ENCODE measurements at places on chromosomes 6 and 20. TPM values are rescaled to one million over a fixed set of nuclear protein-coding genes. Genes with fewer than 3 reads are reported as not detected.

DNA sequence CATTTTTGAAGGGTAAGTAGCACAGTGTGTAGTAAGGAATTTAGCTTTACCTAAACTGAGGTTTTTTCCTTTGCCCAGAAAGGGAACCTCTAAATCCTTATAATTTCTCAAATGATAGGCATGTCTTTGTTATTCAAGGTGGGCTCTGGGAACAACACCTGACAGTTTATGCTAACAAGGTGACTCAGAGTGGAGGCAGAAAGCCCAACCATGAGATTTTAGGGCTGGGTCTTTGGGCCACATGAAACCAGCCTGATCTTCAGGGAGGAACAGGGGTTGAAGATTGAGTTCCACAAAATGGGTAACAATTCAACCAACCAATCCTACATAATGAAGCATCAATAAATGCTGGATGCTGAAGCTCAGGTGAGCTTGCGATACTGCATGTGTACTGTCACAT, 46.6 kb downstream of the PRSS35 start:
- no peak for DNase-seq
- H3K36me3 ChIP-seq = no peaks in the 10 kb centered on the region
- no peak overlapping the region for H3K27ac ChIP-seq
- no peaks in the 10 kb centered on the region for H3K27me3 ChIP-seq

DNA sequence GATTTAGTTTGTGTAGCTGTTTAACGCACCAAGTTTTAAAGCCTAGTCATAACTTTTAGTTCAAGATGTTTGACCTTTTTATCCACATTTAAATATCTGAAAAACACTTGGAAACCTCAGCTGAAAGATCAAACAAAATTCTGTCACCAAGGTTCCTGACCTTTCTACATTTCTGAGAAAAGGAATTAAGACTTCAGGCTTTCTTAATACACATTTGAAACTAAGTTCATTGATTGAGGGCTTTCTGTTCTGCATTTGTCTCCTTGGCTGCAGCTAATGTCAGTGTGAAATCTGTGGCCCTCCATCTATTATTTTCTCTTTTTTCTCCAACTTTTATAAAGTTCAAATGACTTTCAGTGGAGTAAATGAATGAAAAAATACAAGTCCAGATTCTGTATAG, 22.7 kb upstream of the FBXL4 start:
- no peak overlapping the region for H3K4me3 ChIP-seq
- no peak for DNase-seq
- H3K27me3 ChIP-seq = no peaks in the 10 kb centered on the region

DNA sequence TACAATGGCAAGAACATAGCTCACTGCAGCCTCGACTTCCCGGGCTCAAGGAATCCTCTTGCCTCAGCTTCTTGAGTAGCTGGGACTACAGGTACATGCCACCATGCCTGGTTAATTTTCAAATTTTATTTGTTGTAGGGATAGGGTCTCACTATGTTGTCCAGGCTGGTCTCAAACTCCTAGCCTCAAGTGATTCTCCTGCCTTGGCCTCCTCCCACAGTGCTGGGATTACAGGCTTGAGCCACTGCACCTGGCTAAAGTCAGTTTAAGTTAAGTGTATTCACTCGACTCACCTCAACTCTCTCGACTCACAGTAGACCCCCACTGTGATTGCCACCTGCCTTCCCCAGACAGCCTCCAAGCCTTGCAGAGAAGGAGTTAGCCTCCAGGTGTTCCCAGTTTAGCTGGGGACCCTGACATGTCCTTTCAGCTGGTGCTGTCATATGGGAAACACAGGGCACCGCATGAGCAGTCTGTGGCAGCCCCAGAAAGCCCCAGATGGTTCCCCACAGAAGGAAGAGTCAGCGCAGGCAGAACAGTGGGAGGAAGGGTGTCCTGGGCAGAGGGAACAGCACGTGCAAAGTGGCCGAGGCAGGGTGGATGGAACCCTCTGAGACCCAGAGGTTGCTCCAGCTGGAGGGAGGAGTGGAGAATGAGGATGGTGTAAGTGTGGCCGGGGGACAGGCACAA, 40.4 kb downstream of the CEBPB start:
- no peak overlapping the region for H3K27ac ChIP-seq
- no peaks in the 10 kb centered on the region for H3K36me3 ChIP-seq
- no peaks in the 10 kb centered on the region for H3K27me3 ChIP-seq
- H3K4me3 ChIP-seq = no peak overlapping the region
- peaks cover 10% of the 10 kb centered on the region for H3K4me1 ChIP-seq
- DNase-seq = no peak

DNA sequence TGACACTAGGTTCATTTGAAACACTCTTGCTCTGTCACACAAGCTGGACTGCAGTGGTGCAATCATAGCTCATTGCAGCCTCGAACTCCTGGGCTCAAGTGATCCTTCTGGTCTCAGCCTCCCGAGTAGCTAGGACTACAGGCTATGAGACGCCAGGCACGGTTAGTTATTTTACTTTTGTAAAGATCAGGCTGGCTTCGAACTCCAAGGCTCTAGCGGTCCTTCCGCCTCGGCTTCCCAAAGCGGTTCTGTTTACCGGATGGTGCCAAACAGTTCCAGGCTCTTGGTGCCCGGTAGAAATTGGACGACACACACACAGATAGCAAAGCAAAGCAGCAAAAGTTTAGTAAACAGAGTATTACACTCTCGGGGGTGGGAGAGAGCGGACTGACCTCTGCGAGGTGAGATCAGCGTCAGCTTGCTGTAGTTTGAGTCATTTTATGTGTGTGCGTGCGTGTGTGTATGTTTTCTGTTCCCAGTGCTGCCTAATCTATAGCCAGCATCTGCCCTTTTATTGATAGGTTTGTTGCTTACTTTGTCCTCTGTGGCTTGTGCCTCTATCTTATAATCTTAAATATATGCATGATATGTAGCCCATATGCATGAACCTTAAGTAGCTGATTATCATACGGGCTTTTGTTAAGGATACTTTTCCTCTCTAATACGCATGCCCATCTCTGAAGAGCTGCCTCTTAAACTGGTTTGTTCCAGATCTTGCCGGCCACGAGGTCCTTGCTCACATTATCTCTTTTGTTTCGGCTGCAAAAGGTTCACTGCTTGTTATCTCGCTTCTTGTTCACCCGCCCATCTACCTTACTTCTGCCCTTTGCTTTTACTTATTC, 75.2 kb downstream of the OR2B2 start:
- peak overlapping the region; percentile 93 for H3K27ac ChIP-seq
- H3K4me3 ChIP-seq = peak overlapping the region; percentile 64
- no peaks in the 10 kb centered on the region for H3K36me3 ChIP-seq
- DNase-seq = peak; percentile 72
- no peaks in the 10 kb centered on the region for H3K27me3 ChIP-seq

DNA sequence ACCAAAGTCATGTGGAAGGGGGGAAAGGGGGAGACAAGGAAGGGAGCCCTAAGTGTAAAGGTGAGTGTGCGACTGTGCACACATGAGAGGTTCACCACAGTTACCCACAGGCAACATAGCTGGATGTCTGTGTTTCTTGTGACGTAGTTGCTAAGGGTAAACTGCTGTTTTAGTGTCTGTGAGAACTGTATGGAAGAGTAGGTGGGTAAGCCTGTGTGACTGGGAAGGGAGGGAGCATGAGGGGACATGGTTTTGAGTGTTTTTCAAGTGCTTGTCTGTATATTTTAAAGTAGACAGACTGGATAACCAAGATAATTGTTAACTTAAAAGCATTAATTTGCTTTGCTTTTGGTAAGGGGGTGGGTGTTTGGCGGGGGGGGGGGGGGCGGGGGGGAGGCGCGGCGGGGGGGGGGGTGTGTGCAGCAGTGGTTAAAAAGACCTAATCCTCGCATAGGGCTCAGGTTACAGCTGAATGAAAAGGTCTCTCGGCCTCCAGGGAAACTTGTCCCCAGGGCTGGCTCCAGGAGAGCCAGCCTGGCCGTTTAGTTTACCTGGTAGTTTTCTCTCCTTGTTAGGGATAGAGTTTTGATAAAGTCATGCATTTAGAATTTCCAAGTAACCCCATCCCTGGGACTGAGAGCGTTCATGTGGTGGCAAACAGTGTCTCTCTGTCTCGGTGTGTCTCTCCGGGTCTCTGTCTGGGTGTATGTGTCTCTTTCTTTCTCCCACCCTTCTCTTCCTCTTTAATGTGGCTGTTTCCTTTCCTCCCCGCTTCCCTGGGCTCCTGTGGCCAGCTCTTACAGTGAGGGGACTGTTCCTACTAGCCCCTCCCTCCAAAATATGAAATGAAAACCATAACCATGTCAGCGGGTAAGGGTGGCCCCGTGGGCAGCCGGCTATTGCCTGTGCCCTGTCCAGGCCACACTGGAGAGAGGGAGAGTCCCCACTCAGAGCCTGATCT, 3.4 kb downstream of the SCUBE3 start:
- peaks cover 23% of the 10 kb centered on the region for H3K4me1 ChIP-seq
- DNase-seq = no peak
- no peaks in the 10 kb centered on the region for H3K36me3 ChIP-seq
- no peak overlapping the region for H3K27ac ChIP-seq
- H3K27me3 ChIP-seq = peaks cover 48% of the 10 kb centered on the region

DNA sequence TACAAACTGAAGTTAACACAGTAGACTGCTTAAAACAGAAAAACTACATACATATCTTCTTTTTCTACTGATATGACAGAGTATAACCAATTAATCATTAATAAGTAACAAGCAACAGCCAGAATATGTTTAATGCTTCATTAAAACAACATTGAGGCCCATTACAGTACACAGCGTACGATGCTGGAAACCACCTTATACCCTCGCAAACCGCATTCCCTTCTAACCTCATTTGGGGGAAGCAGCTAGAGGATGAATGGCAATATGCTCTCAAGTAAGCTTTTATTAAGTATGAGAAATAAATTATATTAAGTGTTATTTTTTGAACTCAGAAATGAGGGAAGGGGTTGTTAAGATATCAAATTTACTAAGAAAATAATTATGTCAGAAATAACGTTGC, 142.4 kb downstream of the GMDS start:
- no peak overlapping the region for H3K4me3 ChIP-seq
- no peaks in the 10 kb centered on the region for H3K27me3 ChIP-seq
- DNase-seq = no peak

Gene PNISR
- 135 TPM for total RNA-seq

Gene SHLD1
- total RNA-seq = 6.1 TPM

Gene CALHM4
- total RNA-seq = not detected

Gene EGFL8
- 13.2 TPM for total RNA-seq

Gene TTPAL
- 7.2 TPM for total RNA-seq

Gene MUC22
- not detected for total RNA-seq

All from sigmoid colon (tissue), 7 donors.